CD4-positive, alpha-beta T cell treated with Interleukin-21 for 1 hour (primary cell): ENCODE measurements at places on chromosomes 3 and 15.

GRCh38 chr3:23094890-23095462 lies 108.2 kb upstream of the UBE2E2 start:
- DNase-seq = no peak

- DNase-seq = no peak
Measured at GRCh38 chr3:126311338-126311978, 45.8 kb downstream of the KLF15 start.

- no peak for DNase-seq
Measured at GRCh38 chr3:8145661-8146060, 356.0 kb upstream of the LMCD1 start.

DNA sequence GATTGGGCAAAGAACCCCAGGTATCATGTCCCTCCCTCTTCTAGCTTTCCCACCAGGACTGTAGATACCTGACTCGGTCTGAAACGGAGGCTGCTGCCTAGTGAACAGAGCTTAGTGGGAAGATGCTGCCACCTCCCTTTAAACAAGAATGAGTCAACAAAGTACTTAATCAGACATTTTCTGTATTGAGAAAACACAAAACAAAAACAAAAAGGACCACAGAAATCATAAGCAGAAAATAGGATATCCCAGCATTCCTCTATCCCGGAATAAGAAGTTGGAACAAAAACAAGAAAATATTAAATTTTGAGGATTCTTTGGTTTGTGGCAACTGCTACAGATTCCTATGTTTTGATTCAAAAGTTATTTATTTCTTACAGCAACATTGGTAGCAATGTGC lies 51.7 kb upstream of the COL8A1 start:
- no peak for DNase-seq

- DNase-seq = no peak
Measured at GRCh38 chr3:47877719-47878118, 74.8 kb downstream of the DHX30 start.

DNA sequence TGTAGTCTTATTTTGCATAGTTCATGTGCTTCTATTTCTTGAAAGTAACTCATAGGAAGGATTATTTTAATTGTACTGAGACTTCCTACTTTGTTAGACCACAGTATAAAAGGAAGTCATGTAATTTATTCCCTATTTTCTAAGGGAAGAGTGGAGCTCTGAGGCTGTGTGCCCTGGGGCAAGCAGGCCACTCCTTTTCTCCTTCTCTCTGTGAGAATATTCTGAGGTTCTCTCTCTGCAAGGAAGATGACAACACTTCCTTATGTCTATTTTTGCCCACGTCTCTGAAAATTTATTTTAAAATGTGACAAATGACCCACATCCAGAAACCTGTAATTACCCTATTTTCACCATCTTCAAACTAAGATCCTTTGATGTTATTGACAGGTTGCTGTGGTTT lies 11.0 kb downstream of the KCTD6 start:
- no peak for DNase-seq

GRCh38 chr3:128198313-128198712 lies 45.0 kb downstream of the EEFSEC start:
- DNase-seq = no peak

DNA sequence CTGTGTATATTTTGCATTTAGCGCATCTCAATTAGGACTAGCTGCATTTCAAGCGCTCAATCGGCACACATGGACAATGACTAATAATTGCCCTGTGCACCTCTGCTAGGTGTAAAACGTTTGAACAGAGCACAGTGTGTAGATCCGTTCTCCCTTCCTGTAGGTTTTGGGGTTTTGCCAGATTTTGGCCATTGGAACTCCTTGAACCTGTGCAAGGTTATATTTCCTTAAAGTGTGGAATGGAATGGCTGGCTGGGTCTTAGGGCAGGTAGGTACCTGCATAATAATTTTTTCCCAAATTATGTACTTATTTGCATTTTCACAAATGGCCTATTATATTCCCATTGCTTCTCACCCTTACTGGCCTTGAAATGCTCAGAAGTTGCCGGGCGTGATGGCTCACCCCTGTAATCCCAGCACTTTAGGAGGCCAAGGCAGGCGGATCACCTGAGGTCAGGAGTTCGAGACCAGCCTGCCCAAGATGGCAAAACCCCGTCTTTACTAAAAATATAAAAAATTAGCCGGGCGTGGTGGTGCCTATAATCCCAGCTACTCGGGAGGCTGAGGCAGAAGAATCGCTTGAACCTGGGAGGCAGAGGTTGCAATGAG lies 777 bp downstream of the RNU5B-1 start:
- DNase-seq = no peak

DNA sequence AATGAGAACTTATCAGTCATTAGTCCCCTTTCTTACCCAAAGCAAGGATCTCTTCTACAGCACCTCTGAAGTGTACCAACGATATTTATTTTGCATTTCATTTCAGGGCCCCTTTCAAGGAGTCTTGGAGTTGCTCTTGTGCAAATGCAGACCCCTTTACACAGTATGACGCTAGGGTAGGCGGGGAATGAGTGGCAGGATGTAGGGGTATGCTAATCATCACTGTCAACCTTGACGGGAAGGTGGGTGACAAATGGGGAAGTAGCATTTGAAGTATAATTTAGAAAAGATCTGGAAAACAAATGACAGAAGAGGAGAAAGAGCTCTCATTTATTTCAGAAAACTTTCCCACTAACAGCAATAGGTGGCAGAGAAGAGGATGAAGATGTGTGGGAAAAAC lies 94.4 kb downstream of the LRRN1 start:
- no peak for DNase-seq
